ENCODE measurements at places on chromosomes 7 and 10.

DNA sequence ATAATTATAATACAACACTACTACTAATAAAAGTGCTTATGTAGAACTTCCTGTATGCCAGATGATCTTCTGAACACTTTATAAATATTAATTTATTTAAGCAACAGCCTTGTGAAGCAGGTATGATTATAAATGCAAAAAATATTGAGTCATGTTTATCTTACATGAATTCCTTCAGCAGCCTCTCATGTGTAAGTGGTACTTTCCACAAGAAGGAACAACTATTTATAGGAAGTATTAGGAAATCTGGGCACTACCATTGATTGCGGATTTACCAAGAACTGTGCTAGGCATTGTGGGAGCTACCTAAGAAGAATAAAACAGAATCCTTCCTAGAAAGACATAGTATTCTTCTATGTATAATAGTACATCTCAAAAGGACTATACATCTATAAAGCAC is 10.7 kb upstream of the STEAP4 start:
- DNase-seq: no peak

DNA sequence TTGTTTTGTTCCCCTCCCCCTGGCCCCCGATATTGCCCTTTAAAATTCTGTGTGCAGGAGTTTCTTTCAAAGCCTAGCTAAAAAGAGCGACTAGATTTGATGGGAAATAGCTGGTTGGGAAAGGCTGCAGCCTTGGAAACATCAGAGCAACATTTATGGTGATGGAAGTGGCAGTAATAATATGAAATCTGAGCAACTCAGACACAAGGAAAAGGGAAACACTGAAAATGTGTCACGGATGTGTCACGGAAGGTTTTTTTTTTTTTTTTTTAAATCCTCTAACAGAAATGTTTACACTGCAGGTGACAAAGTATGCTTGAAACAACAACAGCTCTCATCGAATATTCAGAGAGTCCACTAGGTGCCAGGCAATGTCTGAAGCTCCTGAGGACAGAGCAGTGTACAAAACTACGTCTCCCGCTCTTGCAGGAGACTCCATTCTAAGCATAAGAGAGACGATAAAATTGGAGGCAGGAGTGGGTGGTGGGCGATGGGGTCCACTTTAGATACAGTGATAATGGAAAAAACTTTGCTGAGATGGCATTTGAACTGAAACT is 143.0 kb downstream of the RSU1 start:
- no peak for DNase-seq

GRCh38 chr7:51927738-51928137 is 611.1 kb upstream of the COBL start:
- no peak for DNase-seq

DNA sequence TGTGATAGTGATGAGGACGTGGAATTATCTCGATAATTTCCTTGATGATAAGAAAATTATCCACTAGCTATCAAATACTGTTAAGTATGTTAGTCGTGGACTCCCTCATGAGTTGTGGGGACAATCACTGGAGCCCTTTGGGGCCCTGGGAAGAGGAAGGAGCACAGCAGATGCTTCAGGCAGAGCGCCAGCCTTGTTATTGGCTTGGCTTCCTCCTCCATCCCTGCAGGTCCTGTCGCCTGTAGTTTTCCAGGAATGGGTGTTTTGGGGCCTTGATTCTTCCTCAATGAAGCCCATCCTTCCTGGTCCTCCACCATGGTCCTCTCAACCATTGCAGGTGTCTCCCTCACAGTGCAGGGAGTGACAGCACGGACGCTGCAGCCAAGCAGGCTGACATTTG is 32.5 kb upstream of the ZNF32 start:
- no peak for DNase-seq

DNA sequence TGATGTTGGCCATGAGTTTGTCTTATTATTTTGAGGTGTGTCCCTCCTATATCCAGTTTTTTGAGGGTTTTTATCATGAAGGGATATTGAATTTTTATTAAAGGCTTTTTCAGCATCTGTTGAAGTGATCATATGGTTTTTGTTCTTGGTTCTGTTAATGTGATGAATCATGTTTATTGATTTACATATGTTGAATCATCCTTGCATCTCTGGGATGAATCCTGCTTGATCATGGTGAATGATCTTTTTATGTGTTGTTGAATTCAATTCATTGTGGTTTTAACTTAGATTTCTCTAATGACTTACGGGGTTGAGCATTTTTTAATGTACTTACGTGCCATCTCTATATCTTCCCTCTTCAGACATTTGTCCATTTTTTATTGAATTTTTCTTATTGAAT is 22.9 kb downstream of the DLD start:
- DNase-seq: no peak

DNA sequence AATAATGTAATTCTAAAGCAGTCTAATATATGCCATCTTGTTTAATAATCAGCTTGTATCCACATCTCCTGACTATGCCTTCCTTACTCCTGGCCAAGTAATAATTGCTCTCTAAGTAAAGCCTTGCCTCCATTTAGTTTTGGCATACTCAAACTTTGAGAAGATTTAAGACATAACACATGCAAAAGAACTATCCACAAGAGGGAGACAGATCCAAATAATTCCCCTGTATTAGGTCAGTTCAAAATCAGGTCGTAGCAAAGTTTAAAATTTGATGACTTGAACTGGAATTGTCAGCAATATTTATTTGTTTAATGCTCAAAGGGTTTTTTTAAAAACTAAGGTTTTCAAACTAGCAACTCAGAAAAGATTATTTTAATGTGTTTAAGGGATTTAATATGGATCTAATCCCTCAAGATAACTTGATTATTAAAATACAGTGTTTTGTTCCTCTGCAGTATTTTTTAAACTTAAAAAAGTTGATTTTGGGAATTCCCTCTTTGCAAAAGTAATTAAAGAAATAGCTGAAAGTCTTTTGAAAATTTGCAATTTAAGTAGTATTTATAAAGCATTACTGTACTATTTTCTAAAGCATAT is 95.3 kb downstream of the HDAC9 start:
- no peak for DNase-seq

DNA sequence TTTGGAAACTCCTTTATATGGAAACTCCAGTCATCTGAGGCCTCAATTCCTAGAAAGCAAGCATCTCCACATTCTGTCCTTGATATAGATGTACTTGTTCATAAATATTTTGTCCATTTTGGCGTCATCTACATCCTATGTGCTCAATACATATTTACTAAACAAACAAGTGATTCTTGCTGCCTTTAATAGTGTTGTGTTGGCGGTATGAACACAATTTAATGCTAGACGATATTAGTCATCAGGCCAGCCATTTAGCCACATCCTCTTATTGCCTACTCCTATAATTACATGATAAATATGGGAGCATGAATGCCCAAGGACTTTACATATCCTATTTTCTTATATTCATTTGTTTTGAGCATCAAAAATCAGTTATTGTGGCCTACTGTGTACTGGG is 18.5 kb upstream of the IFRD1 start:
- no peak for DNase-seq

GRCh38 chr7:29362380-29362779 is 167.8 kb downstream of the CHN2 start:
- DNase-seq: no peak

- DNase-seq: no peak
Observed at GRCh38 chr10:17980846-17981565, 29.3 kb downstream of the SLC39A12 start.

- DNase-seq: no peak
Observed at GRCh38 chr10:69051303-69051702, 36.6 kb upstream of the SRGN start.

- DNase-seq: no peak
Observed at GRCh38 chr7:38550836-38551235, 80.3 kb downstream of the AMPH start.

GRCh38 chr10:63331586-63331985 is 134.2 kb downstream of the JMJD1C start:
- DNase-seq: no peak

DNA sequence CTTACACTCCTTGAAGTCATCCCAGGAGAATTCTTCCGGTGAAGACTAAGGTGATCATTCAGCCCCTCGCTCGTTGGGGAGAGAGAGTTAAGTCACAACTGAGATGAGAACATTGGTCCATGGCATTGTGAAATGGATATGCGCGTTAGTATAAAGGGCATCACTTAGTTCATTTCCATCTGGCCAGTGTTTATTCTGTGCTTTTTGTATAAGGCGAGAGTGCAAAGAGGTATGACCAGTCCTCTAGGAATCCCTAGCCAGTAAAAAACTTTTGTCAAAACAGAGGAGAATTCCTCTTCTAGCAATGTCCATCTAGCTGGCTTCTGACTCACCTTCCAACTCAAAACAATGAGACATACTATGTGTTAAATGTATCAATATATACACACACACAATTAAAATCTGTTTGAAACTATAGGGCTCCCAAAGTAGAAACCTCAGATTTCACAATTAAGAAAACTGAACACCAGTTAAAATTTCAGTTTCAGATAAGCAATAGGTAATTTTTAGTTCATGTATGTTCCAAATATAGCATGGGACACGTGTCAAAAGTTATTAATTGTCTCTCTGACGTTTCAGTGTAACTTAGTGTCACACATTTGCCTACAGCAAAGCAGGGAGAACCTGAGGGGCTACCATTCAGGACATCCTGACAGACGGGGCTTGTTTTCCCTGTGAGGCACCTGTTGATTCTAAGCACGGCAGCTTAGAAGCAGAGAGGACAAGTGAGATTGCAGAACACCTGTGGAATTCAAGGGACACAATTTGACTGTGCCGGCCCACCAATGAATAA is 158.9 kb downstream of the KLF6 start:
- no peak for DNase-seq

GRCh38 chr10:30784524-30784896 is 155.0 kb upstream of the LYZL2 start:
- no peak for DNase-seq

DNA sequence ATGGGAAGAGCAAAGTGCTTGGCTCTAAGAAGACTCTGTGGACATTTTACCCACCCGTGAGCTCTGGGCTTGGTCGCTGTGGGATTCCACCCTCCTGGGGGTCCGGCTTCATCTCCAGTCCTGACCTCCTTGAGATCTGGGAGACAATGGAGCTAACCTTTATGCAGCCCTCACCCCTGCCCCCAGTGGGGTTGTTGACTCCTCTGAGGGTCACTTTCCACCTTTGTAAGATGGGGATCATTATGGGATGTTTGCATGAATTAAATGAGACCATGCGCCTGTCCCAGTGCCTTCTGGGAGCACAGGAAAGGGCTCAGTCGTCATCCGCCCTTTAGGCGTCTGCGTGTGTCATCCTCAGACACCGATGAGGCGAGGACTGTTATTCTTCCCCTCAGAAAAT is 237.2 kb downstream of the SKAP2 start:
- DNase-seq: no peak

All from stimulated activated CD4-positive, alpha-beta T cell treated with anti-CD3 and anti-CD28 coated beads, TNF-alpha, amount 100 ng/mL, for 4 hours (primary cell).